ENCODE measurements at places on chromosomes 4 and X.

GRCh38 chrX:130081421-130082045, 28.8 kb downstream of the ELF4 start:
- no peak for DNase-seq

GRCh38 chr4:125641611-125642010, 326.9 kb downstream of the FAT4 start:
- DNase-seq: no peak

DNA sequence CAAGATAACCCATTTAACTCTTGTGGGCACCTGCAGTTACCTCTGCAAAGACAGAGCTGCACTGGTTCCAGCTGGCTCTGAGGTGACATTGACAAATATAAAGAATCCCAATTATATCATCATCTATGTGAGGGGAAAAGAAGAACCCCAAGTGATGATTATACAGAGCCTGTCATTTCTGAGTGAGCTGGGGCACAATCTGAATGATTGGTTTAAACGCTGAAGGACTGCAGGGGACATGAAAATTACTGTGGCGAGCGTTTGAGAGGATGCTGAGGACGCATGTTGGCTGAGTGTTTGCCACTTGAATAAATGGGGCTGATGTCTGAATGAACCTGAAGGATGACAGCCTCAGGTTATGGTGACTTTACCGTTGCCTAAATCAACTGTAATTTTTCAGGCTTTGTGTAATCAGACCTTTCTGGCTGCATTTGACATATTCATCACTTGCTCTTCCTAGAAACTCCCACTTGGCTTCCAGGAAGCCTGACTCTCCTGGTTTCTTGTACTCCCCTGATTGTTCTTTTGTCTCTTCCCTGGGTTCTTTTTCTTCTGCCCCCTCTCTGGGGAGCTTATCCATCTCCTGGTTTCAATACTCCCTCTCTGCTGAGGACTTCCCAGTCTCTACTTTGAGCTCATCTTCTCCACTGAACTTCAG, 4.1 kb upstream of the HSD17B10 start:
- DNase-seq: peak; percentile 29

- no peak for DNase-seq
These were observed 52.0 kb downstream of the ENOPH1 start for GRCh38 chr4:82482387-82482786.

GRCh38 chr4:76590798-76591281, 155.8 kb downstream of the SHROOM3 start:
- DNase-seq: no peak

DNA sequence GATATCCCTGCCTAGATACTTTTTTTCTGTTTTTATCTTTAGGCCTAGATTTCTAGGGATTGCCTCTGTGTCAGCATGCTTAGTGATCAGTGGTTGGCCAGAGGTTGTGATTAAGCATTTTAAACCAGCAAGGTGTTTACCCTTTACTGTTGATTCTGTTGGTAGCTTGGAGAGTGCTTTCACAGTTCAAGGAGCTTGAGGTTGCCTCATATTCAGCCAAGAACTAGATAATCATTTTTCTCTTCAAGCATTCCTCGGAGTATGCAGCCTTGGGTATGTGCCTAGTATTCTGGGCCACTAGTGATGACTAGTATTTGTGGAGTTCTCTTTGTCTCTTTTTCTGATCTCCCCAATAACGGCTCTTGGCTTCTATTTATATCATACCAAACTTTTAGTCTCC, 20.4 kb downstream of the APOOL start:
- no peak for DNase-seq

DNA sequence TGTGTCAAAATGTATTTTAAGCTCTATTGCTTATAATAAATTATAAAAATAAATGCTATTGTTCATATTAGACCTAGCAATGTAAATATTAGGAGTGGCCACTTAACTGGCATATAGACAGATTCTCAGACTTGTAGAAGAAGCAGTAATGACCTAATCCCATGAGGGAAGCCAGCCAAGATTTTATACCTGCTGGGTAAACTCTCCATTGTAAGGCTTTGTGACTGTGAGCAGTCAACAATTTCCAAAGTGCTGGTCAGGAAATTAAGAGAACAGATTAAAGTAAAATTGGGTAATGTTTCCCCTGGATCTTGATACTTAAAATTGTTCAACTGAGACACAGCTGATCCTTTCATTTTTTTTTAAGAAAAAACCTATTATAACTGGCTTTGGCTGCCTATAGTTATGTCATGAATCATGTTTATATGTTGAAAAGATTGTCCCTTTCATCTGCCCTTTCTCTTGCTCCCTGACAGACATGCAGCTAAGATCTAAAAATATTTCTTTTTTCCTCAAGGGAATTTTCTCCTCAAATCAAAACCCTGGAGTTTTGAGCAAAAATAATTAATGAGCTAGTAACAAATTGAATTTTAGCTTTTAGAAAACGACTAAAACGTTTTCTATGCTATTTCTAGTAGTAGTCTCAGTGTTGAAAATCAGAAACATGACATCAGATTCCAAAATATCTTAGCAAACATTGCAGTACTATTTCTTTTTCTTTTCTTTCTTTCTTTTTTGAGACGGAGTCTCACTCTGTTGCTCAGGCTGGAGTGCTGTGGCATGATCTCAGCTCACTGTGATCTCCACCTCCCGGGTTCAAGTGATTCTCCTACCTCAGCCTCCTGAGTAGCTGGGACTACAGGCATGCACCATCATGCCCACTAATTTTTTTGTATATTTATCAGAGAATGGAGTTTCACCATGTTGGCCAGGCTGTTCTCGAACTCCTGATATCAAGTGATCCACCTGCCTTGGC, 77.9 kb downstream of the ADGRL3 start:
- DNase-seq: no peak

DNA sequence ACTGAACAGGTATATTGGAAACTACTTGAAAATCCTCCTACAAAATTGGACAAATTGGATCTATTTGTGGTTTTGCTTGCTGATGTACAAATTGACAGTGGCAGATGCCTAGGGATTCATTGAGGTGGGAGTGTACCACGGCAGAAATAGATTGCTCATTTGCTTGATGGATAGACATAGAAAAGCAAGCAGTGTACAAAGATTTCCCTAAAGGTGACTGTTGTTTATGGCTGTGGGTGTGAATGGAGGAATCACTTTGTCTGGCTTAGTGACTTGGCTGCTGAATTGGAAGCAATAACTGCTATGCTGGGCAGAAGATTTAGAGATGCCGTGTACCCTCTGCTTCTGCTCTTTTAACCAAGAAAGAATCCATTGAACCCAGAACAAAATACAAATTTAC, 191.0 kb upstream of the GRID2 start:
- no peak for DNase-seq

GRCh38 chr4:140102421-140102820, 51.6 kb downstream of the MAML3 start:
- DNase-seq: no peak

All from NCI-H1436 treated with DMSO at 0.1 percent for 48 hours (cell line).